Activated naive CD4-positive, alpha-beta T cell (primary cell): ENCODE measurements at places on chromosomes 3 and 15.

DNA sequence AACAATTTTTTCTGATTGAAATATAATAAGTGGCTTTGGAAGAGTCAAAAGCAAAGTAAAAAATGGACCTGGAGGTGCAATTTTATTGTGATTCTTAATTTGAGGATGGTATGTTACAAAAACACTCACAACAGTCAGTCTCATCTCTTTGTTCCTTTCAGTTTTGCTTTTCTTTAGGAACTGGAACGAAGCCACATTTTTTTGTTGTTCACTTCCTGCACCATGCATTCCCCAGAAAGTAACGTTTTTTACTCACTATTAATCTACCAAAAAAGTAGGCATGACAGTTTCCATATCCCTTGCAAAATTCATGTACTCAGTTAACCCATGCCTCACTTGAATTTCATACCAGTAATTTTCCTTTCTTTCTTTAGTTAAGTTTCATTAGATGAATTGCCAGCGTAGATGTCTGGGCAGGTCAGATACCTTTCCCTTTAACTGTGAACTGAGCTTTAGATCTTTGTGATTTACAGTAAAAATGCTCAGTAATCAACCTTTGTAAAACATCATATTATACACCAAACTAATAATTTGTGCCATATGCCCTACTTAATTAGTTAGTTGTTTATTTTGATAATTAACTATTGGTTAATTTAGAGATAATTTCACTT is 384.3 kb downstream of the ROBO1 start:
- no peak for DNase-seq

DNA sequence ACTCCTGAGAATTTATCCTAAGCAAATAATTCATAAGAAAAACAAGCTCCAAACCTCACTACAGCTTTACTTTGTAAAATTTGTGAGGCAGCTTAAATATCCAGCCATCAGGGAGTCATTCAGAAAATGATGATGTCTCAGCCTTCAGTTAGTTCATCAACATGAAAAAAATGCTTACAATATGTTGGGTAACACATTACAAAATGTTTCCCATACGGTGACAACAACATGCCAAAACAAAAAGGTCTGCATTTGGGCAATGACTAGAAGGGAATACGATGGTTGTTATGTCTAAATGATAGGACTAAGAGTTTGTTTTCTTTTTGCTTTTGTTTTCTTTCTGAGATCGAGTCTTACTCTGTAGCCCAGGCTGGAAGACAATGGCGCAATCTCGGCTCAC is 47.0 kb upstream of the CFAP161 start:
- DNase-seq, result no peak

- no peak for DNase-seq
These were observed 238.4 kb upstream of the PEX5L start for GRCh38 chr3:180275176-180275575.

- no peak for DNase-seq
These were observed 107.1 kb upstream of the ICE2 start for GRCh38 chr15:60585743-60586708.

DNA sequence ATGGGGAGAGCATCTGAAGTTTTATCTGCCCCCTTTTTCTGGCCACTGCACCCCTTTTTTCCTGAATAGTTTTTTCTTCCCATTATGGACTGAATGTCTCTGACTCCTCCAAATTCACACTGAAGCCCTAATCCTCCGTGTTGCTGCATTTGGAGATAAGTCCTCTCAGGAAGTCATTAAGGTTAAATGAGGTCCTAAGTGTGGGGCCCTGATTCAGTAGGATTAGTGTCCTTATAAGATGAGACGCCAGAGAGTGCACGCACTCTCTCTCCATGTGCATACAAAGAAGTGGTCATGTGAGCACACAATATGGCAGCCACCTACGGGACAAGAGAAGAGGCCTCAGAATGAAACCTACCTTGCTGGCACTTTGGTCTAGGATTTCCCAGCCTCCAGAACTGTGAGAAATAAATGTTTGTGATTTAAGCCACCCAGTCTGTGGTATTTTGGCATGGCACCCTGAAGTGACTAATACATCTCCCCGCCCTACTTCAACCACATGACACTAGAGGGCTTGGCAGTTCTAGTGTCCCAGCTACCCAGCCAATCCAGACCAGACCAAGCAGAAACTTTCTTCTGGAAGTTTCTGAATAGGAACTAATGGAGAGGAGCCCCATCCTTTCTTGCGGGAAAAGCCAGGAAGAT is 191.3 kb downstream of the PDE8A start:
- no peak for DNase-seq

DNA sequence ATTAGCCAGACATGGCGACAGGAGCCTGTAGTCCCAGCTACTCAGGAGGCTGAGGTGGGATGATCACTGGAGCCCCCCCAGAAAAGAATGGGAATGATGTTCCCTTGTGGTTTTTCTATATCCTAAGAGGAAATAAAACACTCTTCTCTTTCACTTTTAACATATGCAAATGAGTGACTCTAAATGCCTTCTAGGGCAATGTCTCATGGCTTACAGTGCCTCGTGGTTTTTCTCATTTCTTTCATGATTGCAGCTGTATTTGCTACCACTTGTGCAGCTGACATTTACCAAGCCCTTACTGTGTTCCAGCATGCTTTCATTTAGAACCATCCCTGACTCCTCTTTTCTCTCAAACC is 26.4 kb downstream of the STOML1 start:
- no peak for DNase-seq

GRCh38 chr15:68699124-68699880 is 120.5 kb downstream of the CORO2B start:
- no peak for DNase-seq

DNA sequence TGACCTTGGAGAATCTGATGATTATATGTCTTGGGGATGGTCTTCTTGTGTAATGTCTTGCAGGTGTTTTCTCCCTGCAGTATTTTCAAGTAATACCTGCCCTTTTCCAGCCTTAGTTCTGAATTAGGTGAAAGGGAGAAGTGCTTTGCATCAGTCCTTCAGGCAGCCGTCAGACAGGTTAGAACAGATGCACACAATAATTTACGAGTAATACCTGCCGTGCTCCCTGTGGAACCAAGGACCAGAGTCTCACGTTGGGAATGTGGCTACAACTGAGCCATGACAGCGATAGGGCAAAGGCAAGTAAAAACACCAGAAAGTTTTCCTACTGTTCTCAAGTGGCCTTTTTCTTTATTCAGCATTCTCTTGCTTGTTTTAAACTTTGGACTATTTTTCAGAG is 69.1 kb downstream of the CHCHD6 start:
- DNase-seq, result no peak

DNA sequence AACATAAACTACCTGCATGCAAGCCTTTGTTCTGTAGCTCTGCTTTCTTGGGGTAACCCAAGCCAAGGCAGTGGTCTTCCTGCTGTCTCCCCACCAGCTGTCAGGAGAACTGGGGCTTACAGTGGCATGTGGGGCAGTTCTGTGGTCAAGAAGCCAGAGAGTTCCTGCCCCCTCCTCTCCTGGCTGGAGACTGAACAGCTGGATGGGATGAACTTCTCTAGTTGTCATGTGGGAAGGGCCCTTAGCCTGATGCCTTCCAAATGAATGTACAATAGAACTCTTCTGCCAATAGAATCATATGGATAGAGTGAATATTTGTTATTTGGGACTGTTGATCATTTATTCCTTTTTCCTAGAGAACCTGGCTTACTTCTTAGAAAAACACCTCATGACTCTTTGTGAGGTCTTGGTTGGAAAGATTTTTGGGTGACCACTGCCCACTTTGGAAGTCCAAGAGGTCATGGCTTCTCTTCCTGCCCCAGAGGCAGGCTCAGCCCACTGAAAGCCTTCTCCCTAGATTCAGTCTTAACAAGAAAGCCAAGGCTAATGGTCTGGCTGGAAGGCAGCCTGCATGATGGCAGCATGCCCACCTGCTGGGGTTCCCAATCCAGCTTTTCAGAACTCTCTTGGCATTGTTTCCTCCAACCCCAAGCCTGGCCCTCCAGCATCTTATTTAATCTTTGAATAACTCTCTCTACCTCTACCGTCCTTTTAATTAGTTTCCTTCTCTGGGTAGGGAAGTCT is 462.9 kb upstream of the PROK2 start:
- DNase-seq, result no peak

DNA sequence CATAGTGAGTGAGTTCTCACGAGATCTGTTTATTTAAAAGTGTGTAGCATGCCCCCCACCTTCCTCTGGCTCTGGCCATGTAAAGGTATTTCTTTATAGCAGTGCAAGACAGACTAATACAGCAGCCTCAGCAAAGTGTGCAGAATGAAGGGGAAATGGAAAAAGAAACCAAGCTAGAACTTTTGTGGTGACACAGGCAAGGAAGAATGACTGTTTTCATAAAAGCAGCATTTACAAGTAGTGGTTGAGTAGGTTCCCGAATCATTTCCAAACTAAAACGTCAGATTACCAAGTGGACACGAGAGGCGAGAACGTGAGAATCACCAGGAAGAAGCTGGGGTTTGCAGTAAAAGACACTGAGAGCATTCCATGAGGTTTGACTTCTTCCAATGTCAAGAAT is 100.2 kb upstream of the AKAP13 start:
- DNase-seq, result no peak

- no peak for DNase-seq
These were observed 57.6 kb downstream of the RAB11A start for GRCh38 chr15:65926899-65927298.

- DNase-seq, result no peak
These were observed 66.5 kb upstream of the SKOR1 start for GRCh38 chr15:67758619-67759300.

- DNase-seq, result no peak
These were observed 60.9 kb upstream of the ATP11B start for GRCh38 chr3:182732232-182733015.

GRCh38 chr3:115876876-115877614 is 253.7 kb downstream of the GAP43 start:
- no peak for DNase-seq

DNA sequence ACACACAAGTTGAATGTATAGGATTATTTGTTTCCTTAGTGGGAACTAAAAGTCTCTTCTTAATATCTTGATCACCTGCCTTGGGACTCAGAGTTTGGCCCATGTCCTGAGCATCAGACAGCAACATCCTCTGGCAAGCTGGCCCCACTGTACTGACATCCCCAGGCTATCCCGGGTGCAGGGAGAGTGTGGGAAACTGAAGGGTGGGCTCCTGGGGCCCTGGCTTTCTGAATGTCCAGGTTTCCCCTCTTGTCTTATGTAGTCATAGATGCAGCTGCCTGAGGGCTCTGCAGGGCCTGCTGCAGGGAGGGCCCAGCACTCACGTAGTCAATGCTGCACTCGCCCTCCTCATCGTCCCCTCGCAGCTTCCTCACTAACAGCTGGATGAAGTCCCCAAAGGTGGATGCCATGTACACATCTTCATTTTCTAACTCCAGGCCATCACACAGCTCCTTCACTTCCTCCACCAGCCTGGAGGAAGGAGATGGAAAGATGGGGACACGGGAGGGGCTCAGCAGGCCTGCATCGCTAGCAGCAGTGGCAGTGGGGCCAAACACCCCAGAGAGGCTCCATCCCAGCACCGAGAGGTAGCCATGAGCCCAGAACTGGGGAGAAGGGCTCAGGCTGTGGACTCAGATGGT is 42.8 kb downstream of the ALDH1L1 start:
- no peak for DNase-seq

GRCh38 chr3:61853912-61854311 is 292.5 kb downstream of the PTPRG start:
- no peak for DNase-seq

GRCh38 chr3:94336046-94336753 is 273.3 kb downstream of the NSUN3 start:
- no peak for DNase-seq

GRCh38 chr3:171284308-171285075 is 175.7 kb downstream of the TNIK start:
- no peak for DNase-seq

GRCh38 chr3:171822431-171823106 is 12.3 kb upstream of the PLD1 start:
- no peak for DNase-seq

DNA sequence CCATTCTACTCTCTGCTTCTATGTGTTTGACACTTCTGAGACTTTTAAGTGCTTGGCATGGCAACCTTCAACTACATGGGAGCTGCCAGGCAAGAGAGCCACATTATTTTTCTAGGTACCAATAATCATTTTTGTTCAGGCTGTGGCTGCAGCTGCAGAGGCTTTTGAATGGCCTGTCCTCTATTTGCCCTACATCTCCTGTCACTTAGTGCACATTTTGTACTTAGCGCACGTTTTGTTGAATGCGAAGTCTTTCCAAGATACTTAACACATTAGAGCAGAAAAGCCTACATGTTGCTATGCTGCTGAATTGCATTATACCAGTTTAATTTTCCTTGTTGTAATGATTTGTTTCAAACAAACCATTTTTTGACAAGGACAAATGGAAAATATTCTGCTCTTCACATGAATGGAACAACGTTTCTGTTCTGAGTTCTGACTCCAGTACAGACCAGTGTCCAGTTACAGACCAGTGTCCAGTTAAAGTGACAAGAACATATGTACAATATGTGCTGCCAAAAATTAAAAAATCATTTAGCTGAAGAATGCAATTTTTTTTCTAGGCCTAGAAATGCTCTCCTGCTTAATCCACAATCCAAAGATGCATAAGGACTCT is 113.9 kb downstream of the ABI3BP start:
- DNase-seq, result no peak

DNA sequence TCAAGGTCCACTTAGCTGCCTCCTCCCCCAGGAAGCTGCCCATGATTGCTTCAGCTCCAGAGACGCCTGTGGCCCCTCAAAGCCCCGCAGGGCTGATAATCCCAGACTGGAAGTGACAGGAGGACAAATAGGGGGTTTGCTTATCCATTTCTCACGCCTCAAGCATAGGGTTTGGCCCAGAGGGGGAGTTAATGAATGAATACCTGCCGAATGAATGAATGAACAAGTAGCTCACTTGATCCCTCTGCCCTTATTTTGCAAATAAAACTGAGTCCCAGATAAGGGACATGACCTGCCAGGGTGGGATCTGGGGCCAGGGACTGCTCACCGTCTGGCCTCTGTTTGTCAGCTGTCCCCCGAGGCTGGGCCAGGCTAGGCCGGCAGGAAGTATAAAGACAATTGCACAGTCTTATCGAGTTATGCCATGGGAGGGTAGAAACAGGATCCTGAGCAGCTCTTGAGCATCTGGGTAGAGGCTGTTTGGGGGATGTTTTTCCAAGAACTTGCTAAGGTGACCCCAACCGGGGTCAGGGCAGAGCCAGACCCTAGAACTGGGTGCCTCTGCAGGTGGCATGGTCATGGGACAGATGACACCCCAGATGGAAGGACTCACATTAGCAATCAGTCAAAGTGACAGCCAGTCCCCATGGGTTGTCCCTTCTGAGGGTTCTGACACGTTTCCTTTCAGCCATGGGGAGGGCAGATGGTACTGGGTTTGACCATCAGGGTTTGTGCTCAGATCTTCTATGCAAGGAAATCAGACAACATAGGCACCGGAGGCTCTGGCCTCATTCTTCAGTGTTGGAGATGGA is 45.0 kb downstream of the IQSEC1 start:
- DNase-seq, result no peak
